ENCODE measurements at places on chromosomes 3 and 15.

DNA sequence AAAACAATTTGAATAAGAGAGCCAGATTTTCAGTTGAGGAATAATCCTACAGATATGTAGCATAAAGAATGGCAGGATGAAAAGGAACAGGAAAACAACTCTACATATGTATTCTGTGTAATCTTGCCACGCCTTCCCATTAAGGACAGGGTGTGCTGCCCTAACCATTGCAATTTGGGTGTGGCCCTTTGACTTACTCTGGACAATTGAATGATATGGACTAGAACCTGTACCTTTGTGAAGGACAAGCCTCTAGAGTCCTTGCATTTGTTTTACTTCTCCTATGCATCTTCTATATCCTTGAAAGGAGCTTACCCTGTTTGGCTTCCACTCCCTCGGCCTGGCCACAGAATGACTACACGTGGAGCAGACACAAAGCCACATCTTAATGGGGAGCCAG lies 1261.6 kb upstream of the GBE1 start:
- no peak for DNase-seq

GRCh38 chr3:87351937-87352336 lies 75.6 kb upstream of the POU1F1 start:
- no peak for DNase-seq

DNA sequence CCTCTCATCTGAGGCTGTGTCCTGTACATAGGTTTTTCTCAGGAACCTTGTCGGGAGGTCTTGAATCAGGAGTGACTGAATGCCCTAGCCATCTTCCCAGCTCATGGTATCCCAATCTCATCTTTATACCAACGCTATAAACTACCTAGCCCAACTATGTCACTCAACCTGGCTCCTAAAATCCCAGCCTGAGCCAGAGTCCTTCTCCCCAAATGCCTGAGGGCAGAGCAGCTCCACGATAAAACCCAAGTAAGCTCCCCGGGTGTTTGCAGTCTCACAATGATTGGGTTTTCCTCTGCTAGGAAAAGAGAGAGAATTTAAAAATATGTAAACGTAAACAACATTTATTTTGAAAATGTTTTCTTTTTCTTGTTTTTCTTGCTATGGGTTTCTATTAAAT lies 14.4 kb downstream of the EIF1B start:
- no peak for DNase-seq

GRCh38 chr3:172153335-172153861 lies 114.0 kb downstream of the FNDC3B start:
- peak; percentile 94 for DNase-seq

DNA sequence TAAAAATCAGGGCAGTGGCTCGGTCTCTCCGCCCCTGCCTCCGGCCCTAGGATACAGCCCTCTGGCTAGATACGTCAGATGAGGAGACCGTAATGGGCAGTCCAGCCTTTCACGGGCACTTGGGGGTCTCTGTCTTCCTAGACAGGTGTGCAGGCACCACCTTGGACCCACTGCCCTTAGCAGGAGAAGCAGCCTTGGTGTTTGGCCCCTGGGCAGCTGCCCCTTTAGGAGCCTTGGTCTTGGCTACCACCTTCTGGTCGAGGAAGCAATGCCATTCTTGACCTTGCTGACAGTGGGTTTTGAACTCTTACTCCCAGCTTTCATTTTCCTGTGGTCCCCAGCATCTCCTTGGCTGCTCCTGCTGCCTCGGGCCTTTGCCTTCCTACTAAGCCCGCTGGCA lies 149.7 kb upstream of the FRMD4B start:
- no peak for DNase-seq

DNA sequence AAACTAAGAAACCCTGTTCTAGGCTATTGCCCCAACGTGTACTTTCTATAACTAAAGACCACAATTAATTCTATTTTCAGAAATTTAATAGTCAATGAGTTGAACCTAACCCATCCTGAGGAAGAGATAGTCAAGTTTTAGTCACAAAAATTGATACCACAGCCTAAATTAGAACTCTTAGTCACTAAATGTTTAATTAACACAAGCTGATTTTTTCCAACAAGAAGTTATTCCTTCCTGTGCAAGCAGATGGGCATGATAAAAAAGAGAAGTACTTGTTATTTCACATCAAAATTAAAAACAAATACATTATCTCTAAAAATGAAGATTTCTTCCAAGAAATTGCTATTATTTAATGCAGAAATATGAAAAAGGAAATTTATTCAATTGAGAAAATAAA lies 38.4 kb upstream of the TERB2 start:
- DNase-seq, result no peak

Measured in suprapubic skin (tissue), 4 donors.